ENCODE measurements at places on chromosomes 5 and 9.

DNA sequence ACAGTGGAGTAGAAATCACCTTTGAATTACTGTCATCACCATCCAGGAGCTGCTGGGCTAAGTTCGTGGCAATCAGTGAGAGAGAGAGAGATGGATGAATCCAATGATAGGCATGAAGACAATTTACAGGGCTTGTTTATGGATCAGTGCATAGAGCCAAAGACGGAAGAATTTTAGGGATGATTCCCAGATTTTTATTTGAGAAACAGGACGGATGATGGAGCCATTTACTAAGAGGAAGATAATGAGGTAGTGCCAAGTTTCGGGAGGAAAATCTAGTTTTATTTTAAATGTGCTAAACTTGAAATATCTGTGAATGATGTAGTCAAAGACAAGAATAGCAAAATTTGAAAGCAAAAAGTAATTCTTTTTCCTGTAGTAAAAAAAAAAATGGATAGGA lies 394.2 kb upstream of the PAPPA start:
- peak; percentile 33 for DNase-seq

DNA sequence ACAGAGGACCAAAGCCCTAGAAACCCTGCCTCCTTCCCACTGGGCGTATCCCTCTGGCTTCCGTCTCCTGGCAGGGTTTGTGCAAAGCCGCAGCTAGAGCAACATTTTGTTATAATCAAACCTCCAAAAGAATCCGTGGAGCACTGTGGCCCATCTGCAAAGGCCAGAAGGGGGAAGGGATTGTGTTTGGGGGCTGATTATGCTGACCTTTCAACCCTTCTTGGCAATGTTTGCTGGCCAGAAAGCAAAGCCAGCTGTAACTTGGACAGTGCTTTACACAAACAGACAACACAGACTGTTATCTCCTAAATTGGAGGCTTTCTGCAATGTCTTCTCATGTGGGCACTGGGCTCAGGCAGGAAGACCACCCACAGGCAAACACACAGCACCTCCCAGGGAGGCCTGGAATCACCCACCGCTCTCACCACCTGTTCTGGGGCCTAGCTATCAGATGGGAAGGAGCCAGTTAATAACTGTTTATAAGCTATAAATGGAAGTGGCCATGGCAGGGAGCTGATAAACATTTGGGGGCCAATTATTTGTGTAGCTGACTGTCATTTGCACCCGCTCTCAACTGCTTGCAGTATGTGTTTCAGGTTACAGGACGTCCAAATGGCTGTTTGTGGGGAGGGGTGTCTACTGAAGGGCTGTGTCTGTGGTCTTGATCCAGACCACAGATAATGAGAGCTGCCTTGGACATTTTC lies 121.6 kb upstream of the ERCC6L2 start:
- DNase-seq, result no peak

DNA sequence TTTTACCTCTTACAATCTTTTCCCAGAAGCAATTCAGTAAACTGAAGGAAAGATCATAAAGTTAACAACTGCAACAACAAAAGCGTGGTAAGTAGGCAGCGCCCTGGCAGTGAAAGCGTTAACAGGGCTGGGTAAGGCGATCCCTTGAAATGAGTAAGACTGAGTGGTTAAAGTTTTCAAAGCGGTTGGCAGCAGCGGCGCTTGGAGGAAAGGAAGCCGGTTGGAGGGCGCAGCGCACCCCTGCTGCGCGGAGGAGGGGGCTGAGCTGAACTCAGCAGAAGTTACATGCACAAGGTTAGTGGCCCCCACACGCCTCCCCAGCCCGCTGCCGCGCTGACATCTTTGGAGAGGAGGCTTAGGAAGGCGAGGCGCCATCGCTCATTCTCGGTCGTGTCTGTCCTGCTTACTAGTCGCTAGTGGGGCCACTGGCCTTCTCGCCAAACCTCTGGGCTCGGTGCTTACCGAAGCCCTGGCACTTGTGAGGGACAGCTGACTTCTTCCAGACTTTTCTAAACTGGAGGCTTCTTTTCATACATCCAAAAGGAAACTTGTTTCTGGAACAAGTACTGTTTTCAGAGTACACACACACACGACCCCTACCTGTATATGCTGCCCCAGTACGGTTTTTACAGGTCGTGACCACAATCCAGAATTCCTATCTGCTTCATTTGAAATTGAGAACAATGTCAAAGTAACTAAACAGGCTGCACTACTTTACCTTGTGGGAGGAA lies at the start of gene SH3RF2:
Gene SH3RF2, plus strand, starts transcription at position 178 of the 731 bp plus-strand sequence. CDS start 1,351 bp downstream, outside the sequence.
- DNase-seq, result peak; percentile 85

- DNase-seq, result peak; percentile 22
Measured at GRCh38 chr5:84445049-84445685, 60.5 kb upstream of the EDIL3 start.

GRCh38 chr9:127064335-127064734 lies 58.1 kb downstream of the ANGPTL2 start:
- DNase-seq, result no peak

GRCh38 chr9:13173553-13173952 lies 105.9 kb downstream of the MPDZ start:
- no peak for DNase-seq

- DNase-seq, result no peak
Measured at GRCh38 chr5:148866024-148866423, 39.6 kb downstream of the ADRB2 start.

DNA sequence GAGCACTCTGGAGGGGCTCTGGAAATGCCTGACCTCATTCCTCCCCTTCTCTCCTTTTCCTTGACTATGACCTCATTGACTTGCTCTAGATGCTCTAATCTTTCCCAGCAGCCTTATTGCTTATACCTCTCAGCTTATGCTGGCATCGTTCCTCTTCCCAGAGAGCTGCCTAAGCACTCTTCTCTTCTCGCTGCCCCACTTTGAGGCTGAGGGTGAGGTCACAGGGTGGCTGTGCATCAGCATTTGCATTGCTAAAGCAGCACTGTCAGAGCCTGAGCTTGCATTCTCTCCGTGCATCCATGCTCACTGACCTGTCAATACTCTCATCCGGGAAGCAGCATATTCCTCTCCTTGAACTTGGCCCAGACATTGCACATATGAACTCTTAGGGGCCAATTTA lies 96.4 kb upstream of the NTRK2 start:
- no peak for DNase-seq

- DNase-seq, result no peak
Measured at GRCh38 chr5:157109744-157110143, 900 bp upstream of the HAVCR2 start.

DNA sequence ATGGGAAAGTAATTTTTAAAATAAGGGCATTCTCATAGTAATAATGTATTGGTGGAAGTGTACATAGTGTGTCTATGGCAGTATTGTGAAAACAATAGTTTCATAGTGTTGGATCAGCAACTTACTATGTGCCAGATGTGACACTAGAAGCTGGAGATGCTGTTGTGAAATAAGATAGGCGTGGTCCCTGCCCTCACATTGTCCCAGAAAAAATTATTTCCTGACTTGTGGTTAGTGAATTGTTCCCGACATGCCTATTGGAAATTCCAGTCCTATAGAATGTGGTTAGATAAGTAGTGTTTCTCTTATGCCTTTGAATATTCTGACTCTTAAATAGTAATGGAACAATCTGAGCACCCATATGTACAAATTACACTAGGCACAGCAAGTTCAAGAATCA lies 55.3 kb upstream of the MTAP start:
- DNase-seq, result peak; percentile 90

GRCh38 chr5:150703762-150704161 lies 2.9 kb upstream of the RBM22 start:
- no peak for DNase-seq

GRCh38 chr5:179422213-179422855 lies 77.1 kb upstream of the ADAMTS2 start:
- no peak for DNase-seq

GRCh38 chr9:89353989-89354388 lies 35.7 kb downstream of the SECISBP2 start:
- DNase-seq, result no peak

- no peak for DNase-seq
Measured at GRCh38 chr5:514673-515072, 9.6 kb downstream of the SLC9A3 start.

- peak; percentile 31 for DNase-seq
Measured at GRCh38 chr5:134561871-134562296, 36.4 kb downstream of the JADE2 start.

DNA sequence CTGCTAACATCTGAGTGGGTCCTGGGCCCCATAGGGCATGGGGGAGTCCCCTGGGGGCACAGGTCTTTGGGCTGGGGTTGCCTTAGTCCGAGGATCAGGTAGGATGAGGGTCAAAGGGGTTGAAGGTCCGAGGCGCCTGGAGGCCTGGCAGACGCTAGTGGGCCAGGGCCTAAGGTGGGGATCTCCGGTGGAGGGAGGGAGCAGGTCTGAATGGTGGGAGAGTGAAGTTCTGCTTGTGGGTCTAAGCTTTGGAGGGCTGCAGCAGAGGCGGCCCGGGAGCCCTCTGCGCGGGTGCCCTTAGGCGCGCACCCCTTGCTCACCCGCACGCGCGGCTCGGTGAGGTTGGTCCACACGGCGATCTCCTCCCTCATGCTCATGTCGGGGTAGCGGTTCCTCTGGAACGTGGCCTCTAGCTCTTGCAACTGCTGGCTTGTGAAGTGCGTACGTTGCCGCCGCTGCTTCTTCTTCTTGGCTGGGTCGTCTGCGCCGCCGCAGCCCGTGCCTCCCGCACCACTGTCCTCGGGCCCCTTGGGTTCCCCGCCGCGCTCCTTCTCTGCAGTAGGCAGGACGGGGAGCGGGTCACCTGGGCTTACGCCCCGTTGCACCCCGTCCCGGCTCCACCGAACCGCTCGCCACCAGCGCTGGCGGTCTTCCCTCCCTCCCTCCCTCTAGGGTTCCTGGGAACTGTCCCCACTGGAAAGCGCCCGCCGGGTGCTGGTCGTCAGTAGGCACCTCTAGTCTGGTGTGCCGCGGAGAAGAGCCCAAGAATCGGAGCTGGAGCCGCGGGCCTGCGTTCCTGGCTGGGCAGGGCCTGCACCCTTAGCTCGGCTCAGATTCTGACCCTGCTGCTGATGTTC lies 2.8 kb downstream of the PITX1 start:
- DNase-seq, result no peak

GRCh38 chr5:139091439-139092156 lies 106.6 kb downstream of the SIL1 start:
- DNase-seq, result no peak

DNA sequence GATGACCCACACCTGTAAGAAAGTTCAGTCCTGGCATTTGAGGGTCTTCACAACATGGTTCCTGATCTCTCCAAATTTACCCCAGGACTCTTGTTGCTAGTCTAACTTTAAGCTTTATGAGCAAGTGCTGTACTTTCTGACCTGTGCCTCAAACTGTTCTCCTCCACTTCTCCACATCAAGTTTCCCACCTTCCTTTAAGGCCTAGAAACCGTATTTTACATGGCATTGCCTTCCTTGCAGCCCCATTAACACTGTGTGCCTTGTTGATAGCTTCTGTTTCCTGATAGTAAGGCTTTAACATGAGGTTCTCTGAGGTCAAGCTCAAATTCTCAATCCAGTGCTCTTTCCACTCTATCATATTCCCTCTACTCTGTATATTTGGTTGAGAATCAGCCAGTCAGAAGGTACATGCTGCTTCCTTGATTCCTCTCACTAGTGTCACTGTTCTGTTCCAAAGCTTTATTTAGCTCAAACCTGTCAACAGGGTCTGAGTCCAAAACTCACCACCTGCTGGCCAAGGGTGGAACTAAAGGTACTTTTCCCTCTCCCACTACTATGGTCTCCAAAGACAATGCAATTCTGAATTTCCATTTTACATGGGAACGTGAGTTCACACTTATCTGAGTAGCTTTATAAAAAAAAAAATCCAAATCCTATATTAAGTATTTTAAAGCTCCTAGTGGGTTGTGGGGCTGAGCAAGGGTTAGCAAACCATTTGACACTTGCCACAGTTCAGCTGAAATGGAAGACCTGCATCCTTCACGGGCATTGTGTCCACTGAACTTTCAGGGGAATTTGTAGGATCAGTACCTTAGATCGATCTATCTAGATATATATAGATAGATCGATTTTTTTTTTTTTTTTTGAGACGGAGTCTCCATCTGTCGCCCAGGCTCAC lies 21.1 kb downstream of the VCP start:
- DNase-seq, result peak; percentile 52

GRCh38 chr9:27626244-27627187 lies 53.2 kb upstream of the C9orf72 start:
- no peak for DNase-seq

- DNase-seq, result peak; percentile 67
Measured at GRCh38 chr5:96881511-96882115, 5.3 kb downstream of the ERAP2 start.

GRCh38 chr9:14314424-14314928 lies 535 bp upstream of the NFIB start:
- DNase-seq, result peak; percentile 89

DNA sequence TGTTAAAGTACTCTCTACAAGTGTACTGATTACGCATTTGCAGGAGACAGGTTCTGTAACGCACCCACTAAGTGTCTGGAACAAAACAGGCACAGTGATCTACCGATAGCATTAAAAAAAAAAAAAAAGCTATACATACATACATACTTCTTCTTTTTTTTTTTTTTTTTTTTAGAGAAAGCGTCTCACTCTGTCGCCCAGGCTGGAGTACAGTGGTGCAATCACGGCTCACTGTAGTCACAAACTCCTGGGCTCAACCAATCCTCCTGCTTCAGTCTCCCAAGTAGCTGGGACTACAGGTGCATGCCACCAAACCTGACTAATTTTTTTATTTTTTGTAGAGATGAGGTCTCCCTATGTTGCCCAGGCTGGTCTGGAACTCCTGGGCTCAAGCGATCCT lies 7.6 kb downstream of the KIF24 start:
- no peak for DNase-seq

- DNase-seq, result no peak
Measured at GRCh38 chr5:123097871-123098735, 9.1 kb downstream of the PRDM6 start.

- DNase-seq, result peak; percentile 95
Measured at GRCh38 chr5:126384985-126385384, 38.2 kb upstream of the GRAMD2B start.

GRCh38 chr5:136622747-136623146 lies 257.4 kb upstream of the TRPC7 start:
- no peak for DNase-seq

- DNase-seq, result no peak
Measured at GRCh38 chr5:138594305-138595058, 19.3 kb upstream of the HSPA9 start.

DNA sequence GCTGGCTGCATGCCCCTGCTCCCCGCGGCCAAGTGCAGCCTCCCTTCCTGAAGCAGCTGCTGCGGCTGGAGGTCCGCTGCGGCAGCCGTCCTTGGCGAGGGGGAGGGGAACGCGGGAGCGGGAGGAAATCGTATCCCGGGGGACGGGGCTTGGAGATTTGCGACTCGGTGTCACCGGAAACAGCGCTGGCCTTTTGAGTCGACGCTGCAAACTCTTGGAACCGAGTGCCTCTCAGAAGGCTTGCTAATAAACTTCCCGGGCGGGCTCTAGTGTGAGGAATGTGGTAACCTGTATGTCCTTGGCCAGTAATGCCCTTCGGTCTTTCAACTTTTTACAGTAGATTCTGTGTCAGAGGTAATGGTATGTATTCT lies 82.7 kb downstream of the PTPDC1 start:
- no peak for DNase-seq

GRCh38 chr5:53423724-53424123 lies 56.7 kb upstream of the FST start:
- DNase-seq, result peak; percentile 90

- no peak for DNase-seq
Measured at GRCh38 chr9:81116340-81117137, 572.8 kb downstream of the TLE1 start.

- DNase-seq, result no peak
Measured at GRCh38 chr9:134502266-134502791, 139.3 kb upstream of the COL5A1 start.

GRCh38 chr9:104794070-104794469 lies 30.1 kb downstream of the NIPSNAP3B start:
- no peak for DNase-seq

- DNase-seq, result peak; percentile 73
Measured at GRCh38 chr5:149886692-149887470, 57.7 kb downstream of the PDE6A start.

GRCh38 chr9:18032636-18033035 lies 441.3 kb upstream of the ADAMTSL1 start:
- DNase-seq, result no peak
